Muscle of leg (tissue), 16 donors: ENCODE measurements at places on chromosomes 1 and 21. TPM values are rescaled to one million over a fixed set of nuclear protein-coding genes. Genes with fewer than 3 reads are reported as not detected.
A peak's percentile ranks its signal among the peaks of the same experiment; 100 is the strongest.

DNA sequence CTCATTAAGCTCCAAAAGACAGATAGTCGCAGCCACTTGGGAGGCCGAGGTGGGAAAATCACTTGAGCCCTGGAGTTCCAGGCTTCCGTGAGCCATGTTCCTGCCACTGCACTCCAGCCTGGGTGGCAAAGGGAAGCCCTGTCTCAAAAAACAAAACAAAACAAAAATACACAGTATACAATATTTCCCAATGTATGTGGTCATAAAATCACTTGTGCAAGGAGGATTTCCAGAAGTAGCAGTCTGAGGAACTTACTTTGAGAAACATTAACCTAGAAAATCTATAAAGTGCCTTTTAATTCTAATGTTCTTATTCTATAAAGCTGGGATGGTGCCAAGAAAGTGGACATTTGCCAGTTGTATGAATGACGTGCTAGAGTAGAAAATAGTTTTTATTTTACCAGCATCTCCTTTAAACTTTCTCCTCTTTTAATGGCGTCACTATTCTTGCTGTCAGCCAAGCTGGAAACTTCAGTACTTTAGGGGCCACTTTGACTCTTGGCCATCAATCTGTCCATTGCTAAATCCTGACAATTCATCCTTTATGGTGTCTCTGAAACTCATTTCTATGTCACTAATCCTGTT is 22.5 kb downstream of the FAM177B start:
- H3K4me3 ChIP-seq: no peak overlapping the region
- no peaks in the 10 kb centered on the region for H3K36me3 ChIP-seq
- H3K27ac ChIP-seq: no peak overlapping the region
- no peaks in the 10 kb centered on the region for H3K27me3 ChIP-seq

DNA sequence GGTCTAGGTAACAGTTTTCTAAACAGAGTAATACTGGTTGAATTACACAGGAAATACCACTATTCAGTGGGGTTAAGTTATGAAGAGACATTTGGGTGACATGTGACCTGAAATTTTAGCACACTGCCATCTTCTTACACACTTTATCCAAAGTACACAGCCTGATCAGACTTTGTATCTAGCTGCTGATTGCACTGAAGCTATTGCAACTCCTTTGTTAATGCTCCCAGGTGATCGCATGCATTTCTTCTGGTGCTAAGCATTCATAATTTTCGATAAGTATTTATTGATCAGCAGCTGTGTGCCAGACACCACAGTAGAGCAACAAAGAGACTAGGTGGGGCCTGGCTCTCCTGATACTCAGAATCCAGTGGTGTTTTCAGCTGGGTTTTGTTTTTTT is 52.4 kb downstream of the AK4 start:
- H3K27ac ChIP-seq: no peak overlapping the region
- no peak for DNase-seq
- peaks cover 6% of the 10 kb centered on the region for H3K4me1 ChIP-seq
- no peaks in the 10 kb centered on the region for H3K27me3 ChIP-seq
- H3K36me3 ChIP-seq: no peaks in the 10 kb centered on the region
- no peak overlapping the region for H3K4me3 ChIP-seq

Gene TRIM67
- 0.04 TPM for total RNA-seq

DNA sequence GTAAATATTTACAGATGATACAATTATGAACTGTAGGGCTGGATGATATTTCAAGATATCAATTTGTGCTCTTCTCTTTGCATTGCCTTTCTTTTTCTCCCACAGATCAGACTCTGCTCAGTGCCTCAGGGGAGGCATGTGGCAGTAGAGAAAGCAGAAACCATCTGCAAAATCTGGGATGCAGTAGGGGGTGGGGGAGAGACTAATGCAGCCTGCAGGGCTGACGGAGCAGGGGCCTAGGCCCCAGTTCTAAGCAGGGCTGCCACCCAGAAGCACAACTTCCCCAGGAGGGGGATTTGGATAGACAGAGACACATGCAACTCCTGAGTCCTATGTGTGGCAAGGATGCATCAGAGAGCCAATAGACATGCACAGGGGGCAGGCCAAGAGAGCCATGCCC is 511.6 kb downstream of the SMYD3 start:
- H3K27me3 ChIP-seq: no peaks in the 10 kb centered on the region
- H3K27ac ChIP-seq: no peak overlapping the region
- DNase-seq: no peak
- H3K4me3 ChIP-seq: no peak overlapping the region
- H3K4me1 ChIP-seq: no peaks in the 10 kb centered on the region

DNA sequence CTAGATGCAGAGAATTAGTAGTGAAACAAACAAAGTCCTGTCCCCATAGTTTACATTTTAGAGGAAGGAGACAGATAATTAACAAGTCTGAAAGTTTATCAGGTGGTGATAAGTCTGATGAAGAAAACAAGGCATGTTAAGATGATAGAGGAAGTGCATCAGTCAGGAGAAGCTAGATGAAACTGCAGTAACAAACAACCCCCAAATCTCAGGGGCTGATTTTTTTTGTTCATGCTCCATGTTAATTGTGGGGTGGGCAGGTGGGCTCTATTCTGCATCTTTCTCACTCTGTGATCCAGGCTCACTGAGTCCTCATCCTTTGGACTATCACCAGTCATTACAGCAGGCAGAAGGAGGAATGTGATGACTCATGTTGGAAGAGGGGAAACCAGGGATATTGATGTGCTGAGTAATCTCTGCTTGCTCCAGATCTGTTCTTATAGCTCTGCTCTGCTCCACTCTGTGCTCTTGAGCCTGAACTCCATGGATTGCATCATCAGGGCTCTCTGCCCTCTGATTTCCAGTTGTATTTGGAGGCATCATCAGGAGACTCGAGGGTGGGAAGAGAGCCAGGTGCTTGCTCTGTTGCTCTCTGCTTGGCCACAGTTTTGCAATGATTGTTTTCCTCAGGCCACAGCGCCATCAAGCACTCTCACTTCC is 166.9 kb downstream of the IER5 start:
- DNase-seq: no peak
- H3K4me1 ChIP-seq: peaks cover 3% of the 10 kb centered on the region
- no peaks in the 10 kb centered on the region for H3K36me3 ChIP-seq
- no peak overlapping the region for H3K4me3 ChIP-seq
- peaks cover 3% of the 10 kb centered on the region for H3K27me3 ChIP-seq
- no peak overlapping the region for H3K27ac ChIP-seq

GRCh38 chr1:34970829-34971228 is 14.3 kb downstream of the TMEM35B start:
- no peaks in the 10 kb centered on the region for H3K27me3 ChIP-seq
- H3K4me3 ChIP-seq: no peak overlapping the region

DNA sequence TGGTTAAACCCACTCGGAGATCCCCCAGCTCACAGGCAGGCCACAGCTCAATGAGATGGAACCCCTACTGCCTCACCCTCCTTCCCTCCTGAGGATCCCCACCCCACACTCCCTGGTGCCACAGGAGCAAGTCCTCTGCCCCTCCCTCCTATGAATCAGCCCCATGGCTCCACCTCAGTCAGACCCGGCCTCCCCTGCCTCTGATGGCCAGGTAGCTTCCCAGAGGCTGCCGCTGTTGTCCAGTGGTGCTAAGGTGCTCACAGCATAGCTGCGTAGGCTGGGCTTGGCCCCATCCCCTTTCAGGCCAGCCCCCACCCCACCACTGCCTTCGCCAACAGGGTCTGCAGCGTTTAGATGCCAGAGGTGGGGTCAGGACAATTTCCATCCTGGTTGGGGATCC is 98.5 kb upstream of the IGSF21 start:
- H3K36me3 ChIP-seq: no peaks in the 10 kb centered on the region
- H3K4me3 ChIP-seq: no peak overlapping the region
- H3K27me3 ChIP-seq: peaks cover 5% of the 10 kb centered on the region
- H3K4me1 ChIP-seq: peaks cover 13% of the 10 kb centered on the region
- no peak overlapping the region for H3K27ac ChIP-seq

- DNase-seq: no peak
- H3K36me3 ChIP-seq: no peaks in the 10 kb centered on the region
- no peak overlapping the region for H3K27ac ChIP-seq
Measured at GRCh38 chr1:30661311-30661710, 62.1 kb downstream of the MATN1 start.

DNA sequence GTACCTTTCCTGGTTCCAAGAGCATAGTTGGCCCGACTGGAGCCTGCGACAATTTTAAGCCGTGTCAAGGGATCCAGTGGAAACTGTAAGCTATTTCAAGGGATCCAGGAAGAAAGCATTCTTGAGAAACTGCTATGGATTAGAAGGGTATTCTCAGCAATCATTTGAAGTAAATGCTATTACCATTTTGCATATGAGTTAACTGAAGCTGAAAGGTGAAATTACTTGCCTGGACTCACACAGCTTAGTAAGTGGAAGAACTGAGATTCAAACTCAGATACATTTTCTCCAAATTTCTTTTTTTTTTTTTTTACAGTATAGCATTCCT is 589 bp downstream of the ZNF684 start:
- peak overlapping the region; percentile 95 for H3K27ac ChIP-seq
- peak overlapping the region; percentile 62 for H3K4me3 ChIP-seq
- no peaks in the 10 kb centered on the region for H3K36me3 ChIP-seq
- no peak for DNase-seq

DNA sequence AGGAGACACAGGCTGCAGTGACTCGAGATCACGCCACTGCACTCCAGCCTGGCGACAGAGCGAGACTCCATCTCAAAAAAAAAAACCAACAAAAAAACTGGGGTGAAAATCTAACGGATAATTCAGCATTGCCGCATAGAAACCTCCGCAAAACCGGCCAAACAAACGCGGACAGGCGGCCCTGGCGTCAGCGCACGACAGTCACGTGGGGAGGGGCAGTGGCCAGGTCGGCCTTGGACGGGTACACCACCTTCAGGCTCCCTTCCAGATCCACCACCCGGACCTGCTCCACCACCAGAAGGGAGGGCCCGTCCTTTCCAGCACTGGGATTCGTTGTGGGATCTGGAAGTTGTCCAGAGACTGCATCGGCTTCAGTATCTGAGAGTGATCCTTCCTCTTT is 8.4 kb downstream of the SMIM1 start:
- H3K4me1 ChIP-seq: peaks cover 22% of the 10 kb centered on the region
- peaks cover 63% of the 10 kb centered on the region for H3K36me3 ChIP-seq
- H3K27me3 ChIP-seq: no peaks in the 10 kb centered on the region
- no peak overlapping the region for H3K4me3 ChIP-seq

DNA sequence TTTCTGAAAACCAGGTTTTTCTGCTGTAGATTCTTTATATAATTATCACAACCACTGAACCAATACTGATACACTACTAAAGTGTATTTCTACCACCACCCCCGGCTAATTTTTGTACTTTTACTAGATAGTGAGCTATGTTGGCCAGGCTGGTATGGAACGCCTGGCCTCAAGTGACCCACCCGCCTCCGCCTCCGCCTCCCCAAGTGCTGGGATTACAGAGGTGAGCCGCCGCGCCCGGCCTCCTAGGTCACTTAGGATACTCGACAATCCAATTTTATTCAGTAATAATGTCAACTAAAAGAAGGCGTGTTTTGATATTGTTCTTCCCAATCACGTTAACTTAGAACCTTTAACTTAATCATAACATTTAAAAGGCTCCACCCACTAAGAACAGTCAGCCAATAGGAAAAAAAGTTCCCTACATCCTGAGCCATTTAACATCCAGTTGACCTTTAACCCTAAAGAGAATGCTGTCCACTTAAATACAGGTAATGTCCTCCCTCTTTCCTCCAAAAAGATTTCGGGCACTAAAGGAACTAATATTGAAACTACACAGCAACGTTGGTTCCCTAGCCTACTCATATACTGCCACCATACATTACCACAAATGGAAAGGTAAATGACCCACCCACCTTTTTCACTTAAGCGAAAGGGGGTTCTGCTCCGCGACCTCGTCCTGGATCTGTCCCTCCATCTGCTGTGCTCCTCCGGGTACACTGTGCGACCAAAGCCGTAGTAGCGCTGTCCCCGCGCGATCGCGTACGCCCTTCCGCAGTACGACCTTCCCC is 1.2 kb downstream of the RSRP1 start:
- DNase-seq: no peak
- H3K36me3 ChIP-seq: peaks cover 24% of the 10 kb centered on the region
- peak overlapping the region; percentile 100 for H3K27ac ChIP-seq
- peak overlapping the region; percentile 100 for H3K4me3 ChIP-seq
- no peaks in the 10 kb centered on the region for H3K27me3 ChIP-seq

Gene ZNF648
- total RNA-seq: 0.04 TPM

Gene CRP
- not detected for total RNA-seq

Gene GBP6
- total RNA-seq: 0.04 TPM

GRCh38 chr1:55582084-55582483 is 366.9 kb upstream of the USP24 start:
- H3K27ac ChIP-seq: no peak overlapping the region
- DNase-seq: no peak
- H3K4me1 ChIP-seq: peaks cover 18% of the 10 kb centered on the region
- H3K27me3 ChIP-seq: no peaks in the 10 kb centered on the region

GRCh38 chr1:115343200-115343737 is 5.2 kb upstream of the NGF start:
- no peak overlapping the region for H3K27ac ChIP-seq
- no peaks in the 10 kb centered on the region for H3K4me1 ChIP-seq
- no peak for DNase-seq

- H3K4me1 ChIP-seq: peaks cover 65% of the 10 kb centered on the region
- no peak overlapping the region for H3K4me3 ChIP-seq
- no peaks in the 10 kb centered on the region for H3K36me3 ChIP-seq
- H3K27ac ChIP-seq: no peak overlapping the region
- no peaks in the 10 kb centered on the region for H3K27me3 ChIP-seq
- DNase-seq: no peak
Measured at GRCh38 chr1:41520951-41521752, 36.7 kb upstream of the EDN2 start.

Gene KCNK1
- 2.5 TPM for total RNA-seq

DNA sequence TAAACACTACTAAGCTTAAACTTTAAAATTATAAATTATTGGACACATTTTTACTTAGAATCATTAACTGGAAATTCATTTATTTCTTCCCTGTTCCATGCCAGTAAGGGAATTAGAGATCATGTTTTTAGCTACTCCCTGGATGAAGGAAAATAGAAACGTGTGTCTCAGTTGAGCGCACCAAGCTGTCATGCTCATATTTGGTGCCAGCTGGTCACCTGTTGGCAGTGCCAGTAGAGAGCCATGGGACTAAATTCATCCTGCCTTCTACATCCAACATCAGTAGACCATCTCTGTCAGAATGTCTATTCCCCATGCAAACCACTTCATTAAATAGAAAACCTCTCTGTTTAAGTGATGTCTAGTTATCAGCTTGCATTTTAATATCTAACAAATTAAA is 17.4 kb upstream of the SLC22A15 start:
- H3K4me3 ChIP-seq: no peak overlapping the region
- H3K36me3 ChIP-seq: no peaks in the 10 kb centered on the region
- H3K27me3 ChIP-seq: no peaks in the 10 kb centered on the region
- no peak for DNase-seq

DNA sequence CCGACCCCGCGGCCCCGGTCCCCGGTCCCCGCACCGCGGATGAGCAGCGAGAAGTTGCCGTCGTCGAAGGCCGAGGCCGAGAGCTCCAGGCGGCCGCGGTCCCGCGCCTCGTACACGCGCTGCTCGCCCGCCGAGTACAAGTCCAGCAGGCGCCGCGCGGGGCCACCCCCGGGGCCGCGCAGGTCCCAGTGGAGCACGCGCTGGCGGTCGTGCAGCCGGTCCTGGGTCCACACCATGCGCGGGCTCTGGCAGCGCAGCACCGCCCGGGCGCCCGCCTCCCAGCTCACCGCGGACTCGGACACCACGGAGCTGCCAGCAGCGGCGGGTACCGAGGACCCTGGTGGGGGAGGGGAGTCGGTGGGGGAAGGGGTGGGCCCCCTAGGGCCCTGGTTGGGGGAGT is 2.9 kb downstream of the MXRA8 start:
- peaks cover 21% of the 10 kb centered on the region for H3K36me3 ChIP-seq
- H3K4me1 ChIP-seq: peaks cover 64% of the 10 kb centered on the region
- DNase-seq: peak; percentile 46
- no peak overlapping the region for H3K4me3 ChIP-seq
